Fibroblast of skin of right quadriceps (primary cell): ENCODE measurements at places on chromosomes 13 and 19.

GRCh38 chr13:35731471-35731870, 255.0 kb upstream of the MAB21L1 start:
- DNase-seq, result no peak

DNA sequence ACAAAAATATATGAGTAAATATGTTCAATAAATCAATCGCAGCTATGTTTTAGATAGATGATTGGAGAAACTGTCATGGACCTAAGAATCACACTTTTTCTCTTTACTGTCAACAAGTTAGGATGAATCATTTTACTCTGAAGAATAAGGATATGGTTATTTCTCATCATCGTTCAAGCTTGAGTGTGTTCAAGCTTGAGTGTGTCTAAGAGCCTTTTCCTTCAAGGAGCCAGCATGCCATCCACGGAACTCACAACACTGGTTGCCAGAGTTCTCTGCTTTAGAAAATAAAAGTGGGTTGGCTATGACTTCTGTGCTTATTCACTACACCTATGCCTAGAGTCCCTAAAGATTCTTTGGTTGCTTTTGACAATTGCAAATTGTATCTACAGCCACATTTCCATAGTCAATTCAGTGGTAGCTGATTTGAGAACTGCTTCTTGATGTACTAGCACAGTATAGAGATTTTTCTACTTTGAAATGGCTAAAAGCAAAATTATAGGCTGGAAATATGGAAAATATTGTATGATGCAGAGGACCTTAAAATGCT, 58.1 kb upstream of the SCEL start:
- no peak for DNase-seq

- DNase-seq, result no peak
These were observed 34.4 kb downstream of the PIP5K1C start for GRCh38 chr19:3665681-3666544.

DNA sequence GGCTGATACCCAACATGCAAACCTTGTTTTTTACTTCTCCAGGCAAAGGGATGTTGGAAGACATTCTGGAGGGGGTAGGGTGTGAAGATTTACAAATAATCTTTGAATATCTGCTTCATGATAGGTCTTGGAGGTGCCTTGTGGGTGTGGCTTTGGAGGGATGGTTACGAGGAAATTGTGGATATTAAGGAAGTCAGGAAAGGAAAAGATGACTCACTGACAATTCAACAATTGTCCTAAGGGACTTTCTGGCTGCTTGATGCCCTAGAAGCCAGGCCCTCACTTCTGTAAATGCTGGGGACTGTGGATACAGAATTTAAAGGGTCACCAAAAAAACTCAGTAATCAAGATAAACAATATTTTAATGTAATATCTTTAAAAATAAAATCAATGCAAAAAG, 37.4 kb upstream of the ZNF527 start:
- DNase-seq, result no peak

DNA sequence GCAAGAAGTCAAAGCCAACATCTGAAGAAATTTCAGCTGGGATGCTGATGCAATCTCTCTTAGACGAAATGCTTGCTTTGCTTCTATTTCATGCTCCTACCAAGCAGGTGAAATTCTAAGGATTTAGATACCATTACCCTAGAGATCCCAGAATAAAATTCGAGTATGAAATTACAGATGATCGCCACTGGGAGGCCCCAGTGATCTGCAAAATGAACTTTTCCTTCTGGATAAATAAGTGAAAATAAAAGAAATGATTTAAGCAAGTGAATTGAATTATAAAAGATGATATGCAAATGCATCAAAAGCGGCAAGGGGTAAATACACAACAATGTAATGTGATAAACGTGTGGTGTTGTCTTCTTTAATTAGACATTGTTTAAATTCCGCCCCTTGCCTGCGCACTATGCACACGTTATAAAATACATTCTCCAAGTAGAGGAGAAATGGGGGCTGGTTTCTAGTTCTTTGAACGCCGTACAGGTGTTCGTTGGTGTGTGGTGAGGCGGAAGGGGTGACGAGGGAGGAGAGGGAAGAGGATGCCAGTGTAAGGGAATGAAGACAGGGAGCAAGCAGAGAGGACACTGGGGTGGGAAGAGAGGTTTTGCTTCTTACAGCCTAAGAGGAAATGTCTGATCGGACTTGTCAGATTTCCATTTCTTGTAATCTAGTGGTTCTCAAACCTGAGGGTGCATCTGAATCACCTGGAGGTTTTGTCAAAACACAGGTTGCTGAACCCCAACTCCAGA, 58.0 kb downstream of the ERCC5 start:
- no peak for DNase-seq

GRCh38 chr13:59126474-59126873, 1037.3 kb downstream of the DIAPH3 start:
- DNase-seq, result no peak

- DNase-seq, result peak; percentile 8
These were observed 108.7 kb downstream of the TEX29 start for GRCh38 chr13:111429064-111429558.

GRCh38 chr13:48579165-48579918, 46.5 kb upstream of the RCBTB2 start:
- no peak for DNase-seq

DNA sequence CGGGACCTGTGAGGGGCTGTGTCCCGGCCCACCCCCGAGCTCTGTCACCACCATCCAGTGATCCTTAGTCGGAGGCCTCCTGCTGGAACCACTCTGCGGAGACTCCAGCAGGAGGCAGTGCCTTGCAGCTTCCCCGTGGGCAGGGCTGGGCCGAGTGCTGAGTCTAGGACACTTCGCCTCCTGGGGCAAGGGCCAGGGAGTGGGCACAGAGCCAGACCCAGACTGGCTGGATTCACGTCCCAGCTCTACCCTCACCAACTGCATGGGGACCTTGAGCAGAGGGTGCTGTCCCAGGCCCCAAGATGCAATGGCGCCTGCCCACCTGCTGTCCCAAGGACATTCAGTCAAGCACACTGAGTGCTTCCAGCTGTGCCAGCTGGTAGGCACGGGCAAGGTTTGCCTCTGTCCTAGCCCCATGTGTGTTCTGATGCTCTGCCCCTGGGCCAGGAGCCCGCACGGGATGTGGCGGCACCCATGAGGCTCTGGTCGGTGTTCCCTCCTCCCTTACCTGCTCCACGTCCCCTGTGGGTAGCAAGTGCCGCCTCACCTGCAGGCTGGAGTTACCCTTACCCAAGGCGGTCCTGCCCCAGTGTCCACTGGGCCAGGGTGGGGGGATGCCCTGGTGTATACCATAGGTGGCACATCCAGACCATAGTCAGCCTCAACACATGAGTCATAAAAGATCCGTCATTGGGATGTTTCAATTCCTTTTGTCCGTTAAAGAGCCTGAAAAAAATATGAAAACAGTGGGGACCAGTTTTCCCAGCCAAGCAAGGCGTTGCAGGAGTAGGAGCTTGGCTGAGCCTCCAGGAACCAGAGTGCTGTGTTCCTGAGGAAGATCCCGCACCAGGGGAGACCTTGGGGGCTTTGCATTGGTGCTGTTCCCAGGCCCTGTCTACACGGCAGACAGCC, 7.4 kb downstream of the FZR1 start:
- no peak for DNase-seq

DNA sequence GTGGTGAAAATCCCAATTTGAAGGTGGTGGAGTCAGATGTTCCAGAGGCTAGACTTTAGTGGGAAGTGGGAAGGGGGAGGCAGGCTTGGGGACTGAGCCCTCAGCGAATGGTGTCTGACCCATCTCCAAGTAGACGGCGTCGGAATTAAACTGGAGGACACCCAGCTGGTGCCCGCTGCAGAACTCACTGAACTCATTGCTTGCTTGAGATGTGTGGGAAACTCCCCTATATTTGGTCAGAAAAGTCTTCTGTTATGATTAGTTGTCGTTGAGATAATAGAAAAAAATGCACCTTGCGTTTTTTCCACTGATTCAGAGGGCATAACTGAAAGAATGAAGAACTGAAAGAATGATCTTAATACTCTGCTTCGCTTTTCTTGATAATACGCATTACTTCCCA, 871 bp upstream of the ZNF583 start:
- DNase-seq, result no peak

GRCh38 chr13:66691149-66691548, 539.0 kb downstream of the PCDH9 start:
- DNase-seq, result no peak

- no peak for DNase-seq
These were observed 44.1 kb downstream of the INSR start for GRCh38 chr19:7250057-7250596.

DNA sequence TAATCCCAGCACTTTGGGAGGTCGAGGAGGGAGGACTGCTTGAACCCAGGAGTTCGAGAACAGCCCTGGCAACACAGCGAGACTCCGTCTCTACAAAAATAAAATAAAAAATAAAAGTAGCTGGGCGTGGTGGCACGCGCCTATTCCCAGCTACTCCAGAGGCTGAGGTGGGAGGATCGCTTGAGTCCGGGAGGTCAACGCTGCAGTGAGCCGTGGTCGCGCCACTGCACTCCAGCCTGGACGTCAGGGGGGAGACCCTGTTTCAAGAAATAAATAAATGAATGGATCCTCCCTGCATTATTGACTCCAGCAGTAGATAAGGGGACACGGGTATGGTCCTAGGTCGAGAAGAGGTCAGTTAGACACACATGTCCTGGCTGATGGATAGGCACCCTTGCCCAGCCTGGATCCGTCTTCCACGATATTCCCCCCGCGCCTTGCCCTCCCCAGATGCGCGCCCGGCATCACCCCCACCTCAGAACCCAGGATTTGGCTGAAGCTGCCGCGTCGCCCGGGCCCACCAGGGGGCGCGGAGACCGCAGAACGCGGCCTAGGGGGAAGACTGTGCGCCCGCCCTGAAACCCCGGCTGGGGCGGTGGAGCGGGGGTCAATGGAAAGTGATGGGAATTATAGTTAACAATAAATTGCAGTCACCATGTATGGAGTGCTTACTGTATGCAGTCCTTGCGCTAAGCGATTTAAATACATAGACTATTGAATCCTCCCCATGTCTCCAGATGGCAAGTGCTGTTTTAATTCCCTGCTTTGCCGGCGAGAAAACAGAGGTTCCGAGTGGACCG, 2.1 kb upstream of the HOOK2 start:
- DNase-seq, result peak; percentile 79

GRCh38 chr13:72141855-72142519, 275.0 kb upstream of the DACH1 start:
- DNase-seq, result peak; percentile 44

DNA sequence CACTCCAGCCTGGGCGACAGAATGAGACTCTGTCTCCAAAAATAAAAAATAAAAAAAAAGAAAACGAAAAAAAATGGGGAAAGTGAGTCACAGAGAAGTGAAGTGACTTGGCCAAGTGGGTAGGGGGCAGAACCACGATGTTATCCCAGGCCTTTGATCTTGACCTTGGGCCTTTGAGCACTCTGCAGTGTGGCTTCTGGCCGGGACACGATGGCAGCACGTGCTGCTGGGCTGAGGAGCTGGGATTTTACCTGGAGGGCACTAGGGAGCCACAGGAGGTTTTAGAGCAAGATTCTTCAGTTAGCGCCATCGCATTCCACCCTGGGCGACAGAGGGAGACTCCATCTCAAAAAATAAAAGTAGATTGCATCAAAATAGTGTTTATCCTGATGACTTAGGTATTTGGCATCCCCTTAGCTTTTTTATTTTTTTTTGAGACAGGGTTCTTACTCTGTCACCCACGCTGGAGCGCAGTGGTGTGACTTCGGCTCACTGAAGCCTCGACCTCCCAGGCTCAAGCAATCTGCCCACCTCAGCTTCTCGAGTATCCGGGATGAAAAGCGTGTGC, 4.3 kb upstream of the TLE5 start:
- DNase-seq, result no peak

- DNase-seq, result no peak
These were observed 205.5 kb downstream of the USP12 start for GRCh38 chr13:26965952-26966700.

DNA sequence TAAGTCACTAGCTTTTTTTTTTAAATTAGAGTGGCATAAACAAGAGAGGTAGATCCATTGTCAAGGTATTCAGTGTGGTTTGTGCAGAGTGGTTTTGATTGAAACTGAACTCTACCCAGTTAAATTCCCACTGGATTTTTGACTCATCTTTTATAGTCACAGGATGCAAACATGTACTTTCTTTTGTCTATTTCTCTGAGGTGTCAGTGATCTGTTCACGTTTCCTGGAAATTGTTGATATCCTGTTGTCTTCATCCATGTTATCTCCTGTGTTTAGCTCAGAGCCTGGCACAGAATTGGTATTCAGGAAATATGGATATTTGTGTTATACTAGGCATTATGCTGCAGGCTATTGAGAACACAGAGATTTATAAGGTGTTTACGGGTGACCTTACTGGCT, 119.7 kb downstream of the PCCA start:
- no peak for DNase-seq

DNA sequence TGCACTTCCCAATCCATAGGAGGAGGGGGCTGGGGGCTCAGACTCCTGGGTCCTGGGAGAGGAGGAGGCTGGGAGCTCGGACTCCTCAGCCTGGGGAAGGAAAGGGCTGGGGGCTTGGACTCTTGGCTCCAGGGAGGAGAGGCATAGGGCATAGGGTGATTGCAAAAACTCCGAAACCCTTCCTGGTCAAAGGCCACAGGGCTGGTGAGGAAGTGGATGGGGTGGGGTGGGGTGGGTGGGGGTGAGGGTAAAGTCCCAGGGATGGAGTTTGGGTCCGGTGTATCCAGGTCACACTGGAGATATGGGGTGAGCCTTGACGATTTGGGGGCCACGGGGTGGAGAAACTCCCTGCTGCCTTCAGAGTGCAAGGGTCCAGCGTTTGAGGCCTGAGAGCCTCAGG, 2.8 kb downstream of the MYH14 start:
- DNase-seq, result no peak

GRCh38 chr13:43347877-43348276, 324.5 kb downstream of the DNAJC15 start:
- DNase-seq, result no peak

- no peak for DNase-seq
These were observed 127.2 kb downstream of the TM9SF2 start for GRCh38 chr13:99628442-99628841.

GRCh38 chr19:1416014-1416841, 8.8 kb downstream of the DAZAP1 start:
- no peak for DNase-seq

DNA sequence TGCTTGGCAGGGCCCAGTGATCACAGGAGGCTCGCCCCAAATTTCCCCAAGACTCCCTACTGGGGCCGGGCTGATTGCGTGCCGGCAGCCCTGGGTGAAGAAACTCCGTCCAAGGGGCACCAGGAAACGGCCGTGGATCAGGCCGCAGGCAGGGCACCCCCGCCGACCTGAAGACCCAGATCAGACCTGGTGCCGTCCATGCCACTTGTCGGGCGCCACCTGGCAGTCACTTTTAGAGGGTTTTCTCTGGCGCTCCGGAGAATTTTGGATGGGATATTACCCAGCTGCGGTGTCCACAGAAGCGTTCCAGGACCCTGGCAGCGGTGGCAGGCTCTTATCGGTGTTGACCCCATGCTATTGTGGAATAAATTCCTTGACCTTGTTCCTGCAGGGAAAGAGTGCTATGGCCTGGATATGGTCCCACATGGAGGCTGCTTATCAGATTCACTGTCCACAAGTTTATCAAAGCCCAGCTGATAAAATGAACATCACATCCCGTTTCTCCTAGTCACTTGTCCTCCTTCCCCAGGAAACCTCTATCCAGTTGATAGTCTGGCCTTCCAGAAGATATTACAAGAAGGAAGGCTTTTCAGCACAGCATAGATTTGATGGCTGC, 38.2 kb downstream of the IGFL2 start:
- no peak for DNase-seq

GRCh38 chr19:12666265-12667048, at the start of the genes MAN2B1 and WDR83:
MAN2B1 (minus strand) TSS chr19:12666742; CDS start chr19:12666701, 41 bp downstream.
WDR83 (plus strand) TSS chr19:12666807; CDS start chr19:12669791, 2,984 bp downstream.
- peak; percentile 62 for DNase-seq
